ENCODE measurements at places on chromosomes 16 and 17. TPM values are rescaled to one million over a fixed set of nuclear protein-coding genes. Genes with fewer than 3 reads are reported as not detected.
A peak's percentile ranks its signal among the peaks of the same experiment; 100 is the strongest.

DNA sequence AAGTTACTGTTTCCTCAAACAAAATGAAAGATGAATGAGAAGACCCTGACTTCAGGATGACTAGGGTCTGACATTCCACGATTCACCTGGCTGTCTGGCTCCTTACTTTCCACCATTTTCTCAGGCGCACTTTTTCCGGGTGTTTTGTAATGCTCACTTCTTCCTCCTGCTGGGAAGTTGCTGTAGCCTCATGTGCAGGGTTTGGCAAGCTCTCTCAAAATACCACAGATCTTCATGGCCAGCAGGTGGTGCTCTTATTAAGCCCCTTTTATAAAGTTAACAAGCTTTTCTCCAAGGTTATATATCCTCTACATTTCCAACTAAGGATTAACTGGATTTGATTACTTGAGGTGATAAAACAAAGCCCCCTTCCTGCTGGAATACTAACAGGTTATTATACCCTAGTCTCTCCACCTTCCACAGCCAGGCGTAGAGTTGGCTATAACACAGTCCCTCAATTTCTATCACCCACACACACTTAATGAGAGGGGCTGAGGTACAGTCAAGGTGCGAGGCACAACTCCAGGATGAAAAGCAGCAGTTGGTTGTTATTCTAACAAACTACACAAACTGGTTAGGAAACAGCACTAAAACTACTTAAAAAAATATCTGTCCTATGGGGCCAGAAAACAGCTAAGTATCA, 45.4 kb downstream of the STH start:
- peak; percentile 95 for DNase-seq

DNA sequence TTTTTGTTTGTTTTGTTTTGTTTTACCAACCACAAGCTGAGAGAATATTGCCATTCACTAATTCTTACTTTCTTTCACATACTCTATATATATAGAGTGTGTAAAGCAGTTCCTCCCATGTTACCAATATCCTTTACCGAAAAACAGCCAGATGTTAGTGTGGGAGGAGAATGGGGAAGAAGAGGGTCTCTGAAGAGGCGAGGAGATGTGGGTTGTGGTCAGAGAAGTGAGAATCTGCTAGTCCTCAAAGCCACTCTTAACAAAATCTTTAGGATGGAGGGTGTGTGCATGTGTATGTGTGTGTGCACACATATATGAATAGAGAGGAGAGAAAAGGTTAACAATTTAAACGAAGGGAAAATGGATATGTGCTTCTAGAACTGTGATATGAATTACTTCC, 80.6 kb downstream of the TUBD1 start:
- no peak for DNase-seq

Gene VAC14
- total RNA-seq = 20.6 TPM

Gene SLC47A2
- not detected for total RNA-seq

Gene CIAPIN1
- total RNA-seq = 92.1 TPM

- no peak for DNase-seq
Measured at GRCh38 chr17:27669850-27670249, 38.9 kb downstream of the LGALS9 start.

DNA sequence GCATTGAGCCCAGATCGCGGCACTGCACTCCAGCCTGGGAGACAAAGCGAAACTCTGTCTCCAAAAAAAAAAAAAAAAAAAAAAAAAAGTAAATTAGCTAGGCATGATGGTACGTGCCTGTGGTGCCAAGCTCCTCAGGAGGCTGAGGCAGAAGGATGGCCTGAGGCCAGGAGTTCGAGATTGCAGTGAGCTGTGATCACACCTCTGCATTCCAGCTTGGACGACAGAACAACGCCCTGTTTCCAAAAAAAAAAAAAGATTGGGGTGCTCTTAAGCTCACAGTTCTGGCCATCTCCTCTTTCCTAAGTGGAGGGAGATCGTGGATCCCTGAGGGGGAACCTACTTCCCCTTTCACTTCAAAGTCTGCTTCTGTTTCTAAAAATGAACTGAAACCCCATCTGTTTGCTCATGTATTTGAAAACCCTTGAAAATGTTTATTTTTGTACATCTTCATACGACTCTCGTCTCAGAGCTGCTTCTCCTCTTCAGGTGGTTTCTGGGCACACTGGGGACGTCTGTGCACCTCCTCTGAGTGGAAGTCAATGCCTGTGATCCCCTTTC, 138.8 kb downstream of the PRKCA start:
- DNase-seq = no peak

GRCh38 chr17:39696731-39697130, 3.1 kb upstream of the ERBB2 start:
- DNase-seq = no peak

GRCh38 chr17:71109697-71110096, 940.4 kb downstream of the KCNJ2 start:
- DNase-seq = no peak
